ENCODE measurements at places on chromosomes 3 and 15. TPM values are rescaled to one million over a fixed set of nuclear protein-coding genes. Genes with fewer than 3 reads are reported as not detected.

DNA sequence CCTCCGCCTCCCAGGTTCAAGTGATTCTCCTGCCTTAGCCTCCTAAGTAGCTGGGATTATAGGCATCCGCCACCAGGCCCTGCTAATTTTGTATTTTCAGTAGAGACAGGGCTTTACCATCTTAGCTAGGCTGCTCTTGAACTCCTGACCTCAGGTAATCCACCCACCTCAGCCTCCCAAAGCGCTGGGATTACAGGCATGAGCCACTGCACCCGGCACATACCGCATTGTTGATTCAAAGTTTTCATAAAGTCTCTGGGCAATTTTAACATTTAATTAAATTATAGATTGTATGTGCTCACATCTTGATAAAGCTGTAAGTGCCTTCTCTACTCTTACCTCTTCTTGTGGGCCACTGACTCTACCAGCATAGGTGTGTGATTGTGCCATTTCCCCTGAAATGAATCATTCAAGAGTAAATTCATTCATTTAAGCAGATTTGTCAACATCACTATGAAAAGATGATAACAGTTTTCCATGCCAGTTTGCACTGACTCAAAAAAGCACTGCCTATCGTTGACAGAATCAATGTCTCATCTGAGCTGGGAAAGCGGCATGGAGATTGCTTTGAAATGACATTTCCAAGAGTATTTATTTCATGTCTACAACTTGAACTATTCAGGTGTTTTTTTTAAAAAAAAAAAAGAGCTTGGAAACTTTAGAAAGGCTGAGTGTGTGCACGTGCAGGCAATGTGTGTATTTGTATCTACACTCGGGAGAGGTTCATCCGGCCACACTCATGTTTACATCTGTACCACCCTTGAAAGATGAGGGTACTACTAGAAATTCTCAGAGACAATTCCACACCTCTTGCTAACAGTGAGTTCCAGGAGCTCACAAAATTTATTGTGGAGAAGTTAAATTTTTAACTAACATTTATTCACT, 3.5 kb downstream of the BCL2A1 start:
- DNase-seq: no peak

GRCh38 chr3:120555657-120556509, 40.3 kb upstream of the NDUFB4 start:
- no peak for DNase-seq

- DNase-seq: peak; percentile 39
Measured at GRCh38 chr3:160810362-160811236, 54.6 kb downstream of the PPM1L start.

DNA sequence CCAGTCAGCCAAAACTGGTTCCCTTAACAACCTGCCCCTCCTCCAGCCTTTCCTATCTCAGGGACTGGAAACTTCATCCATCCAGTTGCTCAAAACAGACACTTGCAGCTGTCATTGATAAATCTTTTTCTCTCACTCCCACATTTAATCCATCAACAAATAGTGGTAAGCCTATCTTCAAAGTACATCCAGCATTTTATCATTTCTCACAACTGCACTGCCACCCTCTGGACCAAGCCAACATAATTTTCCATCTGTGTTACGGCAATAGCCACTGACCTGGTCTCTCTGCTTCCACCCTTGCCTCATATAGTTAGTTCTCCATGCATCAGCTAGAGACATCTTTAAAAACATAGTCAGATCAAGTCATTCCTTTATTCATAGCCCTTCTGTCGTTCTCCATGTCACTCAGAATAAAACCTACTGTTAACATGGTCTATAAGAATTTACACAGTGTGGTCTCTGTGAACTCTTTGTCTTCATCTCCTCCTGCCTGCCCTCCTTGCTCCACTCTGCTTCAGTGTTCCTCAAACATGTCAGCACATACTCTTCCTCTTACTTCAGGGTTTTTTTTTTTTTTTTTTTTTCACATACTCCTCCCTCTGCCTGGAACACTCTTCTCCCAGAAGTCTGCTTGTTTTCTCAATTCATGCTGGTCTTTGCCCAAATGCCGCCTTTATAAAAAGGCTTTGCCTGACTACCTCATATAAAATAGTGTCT, 102.5 kb upstream of the COL6A5 start:
- DNase-seq: no peak

DNA sequence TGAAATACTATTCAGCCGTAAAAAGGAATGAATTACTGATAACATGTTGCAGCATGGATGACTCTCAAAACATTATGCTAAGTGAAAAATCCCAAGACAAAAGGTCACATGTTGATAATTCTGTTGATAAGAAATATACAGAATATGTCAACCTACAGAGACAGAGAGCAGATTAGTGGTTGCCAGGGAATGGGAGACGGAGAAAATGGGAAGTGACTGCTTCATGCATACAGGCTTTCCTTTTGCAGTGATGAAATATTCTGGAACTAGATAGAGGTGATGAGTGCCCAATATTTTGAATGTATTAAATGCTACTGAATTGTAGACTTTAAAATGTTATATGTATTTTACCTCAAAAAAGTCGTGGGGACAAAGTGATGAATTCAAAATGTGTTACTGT, 56.2 kb downstream of the ABHD2 start:
- DNase-seq: no peak

- DNase-seq: no peak
Measured at GRCh38 chr3:94928921-94929320, 866.1 kb downstream of the NSUN3 start.

GRCh38 chr15:78049691-78050440, 27.6 kb downstream of the TBC1D2B start:
- DNase-seq: no peak

GRCh38 chr3:183554377-183554776, 1.1 kb downstream of the KLHL6 start:
- DNase-seq: no peak

GRCh38 chr15:58583171-58583908, 151.5 kb downstream of the LIPC start:
- DNase-seq: no peak

DNA sequence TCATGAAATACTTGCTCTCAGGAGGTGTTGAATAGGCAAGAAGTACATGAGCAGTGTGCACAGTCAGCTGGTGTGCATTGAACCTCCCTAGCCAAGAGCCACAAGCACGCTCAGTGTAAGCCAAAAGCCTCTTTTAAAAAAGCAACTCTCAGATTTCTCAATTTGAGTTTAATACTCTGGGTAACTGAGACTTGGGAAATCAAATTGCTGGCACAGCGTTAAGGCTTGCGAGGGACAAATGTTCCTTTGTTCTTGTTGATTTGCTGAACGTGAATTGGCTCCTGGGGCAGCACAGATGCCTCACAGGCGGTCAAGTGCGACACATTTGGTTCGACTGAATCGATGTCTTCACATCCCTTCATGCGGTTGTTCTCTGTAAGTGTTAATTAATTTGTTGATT, at the start of gene FAM240A:
Gene FAM240A, plus strand, starts transcription at position 202 of the 400 bp plus-strand sequence. Its CDS starts 159 bp downstream, at position 361.
- no peak for DNase-seq

- peak; percentile 19 for DNase-seq
Measured at GRCh38 chr15:86317384-86317740, 237.7 kb downstream of the AGBL1 start.

- DNase-seq: no peak
Measured at GRCh38 chr3:43388915-43389314, 102.6 kb downstream of the SNRK start.

- DNase-seq: no peak
Measured at GRCh38 chr3:122406198-122406597, 9.7 kb downstream of the WDR5B start.

- DNase-seq: no peak
Measured at GRCh38 chr3:65988411-65989180, 50.1 kb downstream of the MAGI1 start.

DNA sequence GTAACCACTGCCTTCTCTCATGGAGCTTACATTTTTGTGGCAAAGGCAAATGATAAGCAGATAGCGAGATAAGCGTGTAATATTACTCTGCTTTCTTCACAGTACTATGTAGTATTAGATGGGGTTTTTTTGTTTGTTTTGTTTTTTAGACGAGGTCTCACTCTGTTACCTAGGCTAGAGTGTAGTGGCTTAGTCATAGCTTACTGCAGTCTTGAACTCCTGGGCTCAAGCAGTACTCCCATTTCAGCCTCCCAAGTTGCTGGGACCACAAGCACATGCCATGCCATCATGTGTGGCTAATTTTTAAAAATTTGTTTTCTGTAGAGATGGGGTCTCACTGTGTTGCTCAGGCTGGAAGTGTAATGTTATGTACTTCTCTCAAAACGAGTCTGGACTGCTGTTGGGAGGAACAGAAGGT, 22.9 kb downstream of the MBNL1 start:
- DNase-seq: no peak

DNA sequence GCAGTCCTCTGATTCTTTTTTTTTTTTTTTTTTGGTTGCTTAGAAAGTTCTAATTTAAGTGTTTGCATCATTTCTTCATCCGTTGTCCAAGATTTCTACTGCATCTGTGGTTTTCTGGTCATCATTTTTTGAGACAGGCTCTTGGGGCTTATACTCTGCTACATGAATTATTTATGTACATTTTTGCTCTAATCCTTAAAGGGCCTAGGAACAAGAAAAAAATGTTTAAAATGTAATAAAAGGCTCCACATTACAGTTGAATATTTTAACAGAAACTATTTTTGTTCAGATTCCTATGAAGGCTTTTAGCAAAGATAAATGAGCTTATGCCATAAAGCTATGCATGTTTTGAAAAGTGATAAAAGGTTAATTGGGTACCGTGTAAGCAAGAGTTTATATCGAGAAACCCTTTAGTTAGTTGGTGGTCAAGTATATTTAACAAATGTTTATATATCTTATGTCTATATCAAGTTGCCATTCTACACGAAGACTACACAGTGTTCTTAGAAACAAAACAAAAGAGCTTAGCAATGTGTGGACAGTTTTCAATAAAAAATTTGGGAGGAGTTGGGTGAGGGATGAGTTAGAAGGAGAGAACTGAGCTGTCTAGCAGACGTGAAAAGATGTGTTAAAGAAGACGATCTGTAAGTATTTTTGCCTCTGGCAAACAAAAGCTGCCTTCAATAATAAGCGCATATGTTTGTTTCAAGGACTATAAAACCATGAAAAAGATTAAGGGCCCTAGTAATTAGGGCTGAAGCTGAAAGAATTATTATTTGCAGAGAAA, 563.6 kb upstream of the NAALADL2 start:
- peak; percentile 39 for DNase-seq

DNA sequence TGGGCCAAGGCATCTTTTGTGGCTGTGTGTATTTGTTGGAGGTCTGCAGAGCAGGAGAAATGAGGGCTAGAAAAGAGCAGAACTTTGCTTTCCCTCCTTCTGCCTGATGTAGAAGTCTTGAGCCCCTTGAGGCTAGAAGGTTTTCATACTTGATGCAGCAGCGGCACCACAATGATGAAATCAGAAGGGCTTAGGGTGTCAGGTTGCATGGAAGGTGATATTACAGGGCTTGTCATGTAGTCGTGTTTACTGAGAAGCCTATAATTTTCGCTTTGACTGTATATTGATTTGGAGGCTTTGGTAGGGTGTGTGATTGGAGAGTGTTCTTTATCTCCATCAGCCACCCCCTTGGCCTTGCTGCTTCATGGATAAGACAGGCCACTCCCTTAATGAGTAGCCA, 339.8 kb downstream of the THSD4 start:
- DNase-seq: no peak

- peak; percentile 58 for DNase-seq
Measured at GRCh38 chr3:182567700-182568099, 225.6 kb upstream of the ATP11B start.

- DNase-seq: no peak
Measured at GRCh38 chr15:68314563-68314962, 37.0 kb downstream of the FEM1B start.

DNA sequence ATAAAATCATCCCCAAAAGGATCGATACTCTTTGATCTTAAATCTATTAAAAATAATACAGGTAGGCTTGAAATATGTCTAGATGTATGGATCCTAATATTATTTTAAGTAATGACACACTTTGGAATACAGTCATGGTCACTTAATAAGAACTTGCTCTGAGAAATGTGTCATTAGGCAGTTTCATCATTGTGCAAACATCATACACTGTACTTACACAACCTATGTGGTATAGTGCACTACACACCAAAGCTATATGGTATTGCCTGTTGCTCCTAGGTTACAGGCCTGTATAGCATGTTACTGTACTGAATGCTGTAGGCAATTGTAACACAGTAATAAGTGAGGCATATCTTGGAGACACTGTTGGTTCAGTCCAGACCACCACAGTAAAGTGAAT, 307.1 kb downstream of the RAP2B start:
- no peak for DNase-seq

GRCh38 chr3:62670351-62670750, 204.9 kb downstream of the CADPS start:
- no peak for DNase-seq

GRCh38 chr3:14467814-14468620, 65.6 kb downstream of the SLC6A6 start:
- no peak for DNase-seq

DNA sequence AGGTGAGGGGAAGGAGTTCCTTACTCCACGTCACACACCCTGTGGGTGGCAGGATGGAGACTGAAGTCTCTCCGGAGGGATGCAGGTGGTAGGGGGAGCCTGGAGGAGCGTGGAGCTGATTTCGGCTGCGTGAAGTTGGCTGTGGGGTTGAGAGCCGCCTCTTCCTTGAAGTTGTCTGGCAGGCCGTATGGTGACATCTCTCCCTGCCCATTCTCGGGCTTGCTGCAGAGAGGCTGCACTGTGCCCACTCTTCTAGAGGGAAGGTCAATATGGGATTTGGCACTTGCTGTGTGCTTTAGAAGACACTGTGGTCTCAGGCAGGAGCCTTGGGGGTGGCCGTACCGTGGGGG, 13.4 kb upstream of the FBLN2 start:
- DNase-seq: no peak

DNA sequence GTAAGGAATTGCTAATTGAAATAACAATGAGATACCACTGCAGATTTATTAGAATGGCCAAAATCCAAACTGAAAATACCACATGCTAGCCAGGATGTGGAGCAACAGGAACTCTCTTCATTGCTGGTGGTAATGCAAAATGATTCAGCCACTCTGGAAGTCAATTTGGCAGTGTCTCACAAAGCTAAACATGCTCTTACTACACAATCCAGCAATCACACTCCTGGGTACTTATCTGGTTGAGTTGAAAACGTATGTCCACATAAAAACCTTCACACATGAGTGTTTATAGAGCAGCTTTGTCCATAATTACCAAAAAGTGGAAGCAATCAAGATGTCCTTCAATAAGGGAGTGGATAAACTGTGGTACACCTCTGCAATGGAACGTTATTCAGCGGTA, 113.3 kb downstream of the SMAD6 start:
- DNase-seq: no peak

- DNase-seq: no peak
Measured at GRCh38 chr15:74202452-74203401, at the start of gene STRA6. TSS of gene STRA6 (minus strand) at chr15:74202787. CDS start at chr15:74202267, 520 bp downstream.

The GP9 gene
- 0.30 TPM for polyA plus RNA-seq

The CASR gene
- polyA plus RNA-seq: not detected

The RTP3 gene
- polyA plus RNA-seq: 0.25 TPM

The RTP1 gene
- not detected for polyA plus RNA-seq

The PDE8A gene
- 25.4 TPM for polyA plus RNA-seq

The SLC28A1 gene
- polyA plus RNA-seq: 0.32 TPM

The ATP10A gene
- 2.9 TPM for polyA plus RNA-seq

The ZBTB20 gene
- 5.1 TPM for polyA plus RNA-seq

The GRM2 gene
- polyA plus RNA-seq: 0.43 TPM

The RASL12 gene
- 14.1 TPM for polyA plus RNA-seq

All from hindlimb muscle (tissue), 1 donor.